AG10803 (cell line): ENCODE measurements at places on chromosomes 6 and 20.

GRCh38 chr6:167678102-167679101 is 148.3 kb upstream of the AFDN start:
- DNase-seq: no peak

- no peak for DNase-seq
Measured at GRCh38 chr20:19734811-19735210, 23.2 kb upstream of the RIN2 start.

DNA sequence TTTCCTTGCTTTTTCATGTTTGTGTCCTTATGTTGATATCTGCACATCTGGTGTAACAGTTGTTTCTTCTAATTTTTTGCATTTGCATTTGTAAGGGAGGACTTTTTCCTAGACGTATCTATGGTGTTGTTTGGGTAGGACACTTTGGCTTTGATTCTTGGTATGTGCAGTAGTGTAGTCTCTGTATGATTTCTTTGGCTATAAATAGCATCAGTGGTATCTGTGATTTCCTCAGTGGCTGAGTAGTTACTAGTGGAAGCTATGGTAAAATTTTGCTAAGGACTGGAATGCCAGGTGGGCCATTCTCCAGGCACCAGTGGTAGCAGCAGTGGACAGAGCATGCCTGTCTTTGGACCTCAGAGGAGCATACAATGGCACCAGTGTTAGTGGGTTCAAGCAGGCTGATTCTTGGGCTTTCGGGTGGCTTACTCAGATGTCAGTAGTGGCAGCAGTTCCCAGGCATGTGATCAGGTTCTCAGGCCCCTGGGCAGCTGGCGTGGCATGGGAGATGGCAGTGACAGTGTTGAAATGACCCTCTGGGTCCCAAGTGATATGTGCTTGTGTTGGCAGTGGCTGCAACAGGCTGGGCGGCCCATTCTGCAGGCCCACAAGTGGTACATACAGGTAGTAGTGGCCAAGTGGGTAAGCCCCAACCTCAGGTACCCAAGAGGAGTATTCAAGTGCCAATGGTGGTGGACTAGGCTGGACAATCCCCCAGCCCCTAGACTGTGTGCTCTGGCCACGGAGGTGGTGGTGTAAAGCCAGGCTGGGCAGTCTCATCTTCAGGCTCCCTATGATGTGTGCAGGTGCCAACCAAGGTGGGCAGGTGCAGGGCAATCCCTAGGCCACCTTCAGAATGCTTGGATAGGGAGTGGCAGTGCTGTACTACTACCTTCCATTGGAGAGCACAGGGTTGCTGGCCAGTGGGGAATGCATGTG is 54.5 kb downstream of the PLCG1 start:
- no peak for DNase-seq

DNA sequence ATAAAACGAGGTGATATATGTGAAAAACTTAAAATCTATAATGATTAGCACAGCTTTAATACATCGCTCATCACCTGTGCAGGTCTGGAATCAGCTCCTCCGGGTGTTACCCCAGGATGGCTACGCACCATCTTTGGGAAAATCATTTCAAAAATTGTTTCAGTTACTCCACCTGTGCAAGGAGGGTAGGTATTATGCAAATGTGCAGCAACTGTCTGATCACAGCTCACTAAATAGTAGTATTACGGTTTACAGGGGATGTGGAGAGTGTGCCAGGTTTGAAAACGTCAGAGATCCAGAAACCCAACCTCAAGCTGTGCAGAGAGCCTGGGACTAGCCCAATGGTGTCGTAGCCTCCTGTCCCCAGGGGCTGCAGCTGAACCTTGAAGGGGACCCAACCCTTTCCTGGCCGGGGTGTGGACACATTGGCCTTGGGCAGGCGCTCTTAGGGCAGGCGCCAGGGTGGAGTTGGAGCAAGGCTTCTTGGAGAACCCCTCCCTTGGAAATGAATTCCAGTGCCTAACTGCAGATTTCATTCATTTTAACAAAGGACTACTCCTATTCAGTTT is 24.2 kb upstream of the SGK1 start:
- no peak for DNase-seq

- DNase-seq: peak; percentile 83
Measured at GRCh38 chr6:12967686-12968085, 251.1 kb downstream of the PHACTR1 start.

DNA sequence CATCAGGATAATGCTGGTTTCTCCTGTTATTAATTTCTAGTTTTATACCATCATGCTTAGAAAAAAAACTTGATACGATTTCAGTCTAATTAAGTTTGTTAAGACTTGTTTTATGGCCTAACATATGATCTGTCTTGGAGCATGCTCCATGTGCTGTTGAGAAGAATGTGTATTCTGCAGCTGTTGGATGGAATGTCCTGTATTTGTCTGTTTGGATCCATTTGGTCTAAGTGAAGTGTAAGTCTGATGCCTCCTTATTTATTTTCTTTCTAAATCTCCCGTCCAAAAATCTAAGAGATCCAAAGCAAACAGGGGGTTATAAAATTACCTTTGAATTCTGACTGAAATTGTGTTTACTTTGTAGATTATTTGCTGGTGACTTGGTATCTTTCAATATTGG is 30.0 kb upstream of the PRND start:
- no peak for DNase-seq

DNA sequence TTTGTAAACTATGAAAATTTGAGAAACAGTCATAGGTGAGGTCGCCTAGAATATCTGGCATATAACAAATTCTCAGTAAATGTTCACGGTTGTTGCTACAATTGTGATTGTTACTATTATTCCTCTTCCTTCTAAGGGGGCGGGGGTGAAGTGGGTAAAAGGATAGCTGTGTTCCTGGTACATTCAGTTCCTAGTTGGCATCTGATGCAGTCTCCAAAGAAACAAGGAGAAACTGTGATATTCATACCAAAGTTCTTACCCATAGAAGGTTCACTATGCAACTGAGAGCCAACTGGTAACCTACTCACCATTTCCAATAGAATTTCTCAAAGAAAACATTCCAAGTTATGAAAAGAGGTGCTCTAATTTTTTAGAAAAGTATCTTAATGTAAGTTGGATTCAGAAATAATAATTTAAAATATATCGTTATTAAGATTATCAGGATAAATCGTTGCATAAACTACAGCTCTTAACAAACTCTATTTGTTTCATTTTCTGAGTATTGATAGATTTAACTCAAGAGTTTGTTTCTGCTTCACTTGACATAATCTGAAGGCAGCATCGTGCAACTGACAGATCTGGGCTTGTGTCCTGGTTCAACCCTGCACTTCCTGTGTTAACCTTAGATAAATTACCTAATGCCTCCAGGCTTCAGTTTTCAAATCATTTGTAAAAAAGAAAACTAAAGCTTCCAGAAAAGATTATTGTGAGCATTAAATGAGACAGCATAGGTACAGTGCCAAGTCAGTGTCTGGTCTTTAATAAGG is 13.3 kb upstream of the MAP7 start:
- no peak for DNase-seq

GRCh38 chr6:115001731-115002350 is 659.0 kb upstream of the HS3ST5 start:
- DNase-seq: no peak

DNA sequence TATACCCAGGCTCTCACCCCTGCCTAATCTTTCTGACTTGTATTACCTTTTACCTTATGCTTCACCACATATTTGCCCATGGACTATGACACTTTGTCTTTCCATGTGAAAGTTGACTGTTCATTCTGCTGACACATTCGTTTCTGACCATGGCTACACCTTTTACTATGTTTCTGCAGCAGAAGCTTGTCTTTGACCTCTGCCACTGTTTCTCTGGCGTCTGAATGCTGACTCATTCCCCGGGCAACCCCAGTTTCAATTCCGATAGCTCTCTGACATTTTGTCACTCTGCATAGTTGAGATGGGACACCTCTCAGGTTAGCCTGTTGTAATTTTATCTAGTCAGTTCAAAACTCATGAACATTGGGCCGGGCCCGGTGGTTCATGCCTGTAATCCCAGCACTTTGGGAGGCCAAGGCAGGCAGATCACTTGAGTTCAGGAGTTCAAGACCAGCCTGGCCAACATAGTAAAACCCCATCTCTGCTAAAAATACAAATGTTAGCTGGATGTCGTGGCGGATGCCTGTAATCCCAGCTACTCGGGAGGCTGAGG is 50.7 kb downstream of the SLC26A8 start:
- DNase-seq: no peak

DNA sequence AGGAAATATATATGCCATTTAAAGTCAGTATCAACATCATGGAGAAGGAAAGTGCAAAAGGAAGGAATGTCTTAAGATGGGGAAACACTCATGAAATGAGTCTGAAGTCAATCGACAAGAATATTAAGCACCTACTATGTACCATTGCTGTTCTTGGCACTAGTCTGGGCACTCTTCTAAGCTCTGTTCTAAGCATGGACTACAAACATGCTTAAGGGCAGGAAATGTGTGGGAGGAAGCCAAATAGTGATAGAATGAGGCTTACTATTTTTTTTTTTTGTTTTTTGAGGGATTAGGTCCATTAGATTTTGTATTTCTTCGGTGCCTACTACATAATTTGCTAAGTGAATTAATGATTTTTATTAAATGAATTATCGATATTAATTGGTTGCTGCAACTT is 83.8 kb upstream of the SUPT3H start:
- no peak for DNase-seq

GRCh38 chr6:45584127-45584526 is 206.4 kb upstream of the SUPT3H start:
- DNase-seq: no peak

DNA sequence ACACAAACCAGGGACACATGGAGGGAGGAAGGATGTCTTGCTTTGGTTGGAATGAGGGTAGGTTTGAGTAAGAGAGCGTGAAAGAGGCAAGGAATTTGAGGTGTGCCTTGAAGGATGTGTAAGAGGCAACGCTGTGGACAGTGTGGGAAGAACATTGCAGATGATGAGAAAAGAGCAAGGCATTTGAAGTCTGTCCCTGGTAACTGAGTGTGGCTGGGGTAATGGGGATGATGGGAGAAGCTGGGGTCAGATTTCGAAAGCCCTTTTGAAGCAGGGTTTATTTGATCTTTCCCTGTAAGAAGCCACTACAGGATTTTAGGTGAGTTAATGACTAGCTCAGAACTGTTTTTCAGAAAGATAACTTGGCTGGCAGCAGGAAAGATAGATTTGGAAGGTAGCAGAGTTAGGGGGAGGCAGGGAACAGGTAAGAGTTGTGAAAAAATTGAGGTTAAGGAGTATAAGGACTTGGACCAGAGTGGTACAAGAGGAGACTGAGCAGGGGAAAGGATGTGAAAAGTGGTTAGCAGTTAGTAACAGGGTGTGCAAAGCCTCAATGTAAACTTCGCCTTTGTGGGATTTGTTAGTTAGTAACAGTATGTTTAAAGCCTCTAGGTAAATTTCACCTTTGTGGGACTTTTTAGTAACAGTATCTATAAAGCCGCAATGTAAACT is 17.7 kb downstream of the UTRN start:
- peak; percentile 40 for DNase-seq
